ENCODE measurements at places on chromosomes 11 and 22.

GRCh38 chr22:23068096-23068831, 2.1 kb upstream of the GNAZ start:
- DNase-seq = no peak

DNA sequence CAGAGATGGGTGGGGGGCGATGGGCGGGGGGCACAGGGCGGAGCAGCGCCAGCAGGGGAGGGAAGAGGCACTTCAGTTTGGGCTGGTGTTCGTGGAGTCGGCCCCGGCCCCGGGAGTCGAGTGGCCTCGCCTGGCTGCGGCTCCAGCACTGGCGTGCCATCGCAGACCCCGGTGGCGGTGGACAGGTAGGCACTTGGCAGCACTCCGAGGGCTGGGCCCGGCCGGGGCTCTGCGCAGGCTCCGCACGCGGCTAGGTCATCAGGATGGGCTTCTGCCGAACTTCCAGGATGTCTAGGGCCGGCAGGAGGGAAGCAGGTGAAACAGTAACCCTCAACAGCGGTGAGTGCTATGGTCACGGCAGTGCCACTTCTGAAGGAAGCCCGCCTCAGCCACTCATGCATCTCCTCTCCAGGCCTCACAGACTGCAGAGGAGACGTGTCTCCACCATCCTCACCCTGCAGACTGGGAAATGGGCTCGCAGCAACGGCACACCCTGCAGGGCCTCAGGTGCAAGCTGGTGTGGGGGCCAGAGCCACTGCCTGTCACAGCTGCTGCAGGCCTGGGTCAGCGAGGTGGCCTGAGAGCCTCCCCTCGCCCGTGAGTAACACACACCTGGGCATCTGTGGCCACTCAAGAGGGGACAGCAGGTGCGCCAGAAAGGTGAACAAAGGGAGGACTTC, 33.3 kb downstream of the NUP50 start:
- no peak for DNase-seq

GRCh38 chr11:131326829-131327228, 43.6 kb upstream of the NTM start:
- no peak for DNase-seq

- no peak for DNase-seq
These were observed 9.1 kb downstream of the LTBP3 start for GRCh38 chr11:65549096-65549495.

DNA sequence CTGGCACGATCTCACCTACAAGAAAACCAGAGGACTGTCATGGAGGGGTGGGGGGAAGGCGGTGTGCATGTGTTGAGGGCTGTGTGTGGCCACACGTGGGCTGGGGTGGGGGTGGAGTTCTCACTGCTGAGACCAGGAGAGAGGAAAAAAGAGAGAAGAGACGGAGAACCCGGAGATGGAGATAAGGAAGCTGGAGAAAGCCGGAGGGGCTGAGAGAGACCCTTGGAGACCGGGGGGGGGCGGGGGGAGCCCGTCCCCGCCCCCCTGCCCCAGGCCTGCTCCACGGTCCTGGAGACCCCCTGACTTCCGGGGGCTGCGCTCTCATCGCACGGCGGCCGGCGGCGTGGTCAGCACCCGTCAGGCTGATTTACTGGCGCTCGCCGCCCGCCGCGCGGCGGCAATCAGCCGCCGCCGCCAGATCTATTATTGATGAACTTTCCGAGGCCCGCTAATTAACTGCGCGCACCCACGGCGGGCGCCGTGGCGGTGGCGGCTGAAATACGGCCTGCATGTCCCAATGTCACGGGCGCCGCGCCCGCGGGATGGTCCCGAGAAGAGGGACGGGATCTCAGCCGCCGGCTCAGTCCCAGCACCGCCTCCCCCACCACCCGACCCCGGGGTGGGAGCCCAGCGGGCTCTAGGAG, 187.4 kb downstream of the MN1 start:
- no peak for DNase-seq

Data from germinal center (tissue), 1 donor.